Hindlimb muscle (tissue), 1 donor: ENCODE measurements at places on chromosomes 16 and 17. TPM values are rescaled to one million over a fixed set of nuclear protein-coding genes. Genes with fewer than 3 reads are reported as not detected.
A peak's percentile ranks its signal among the peaks of the same experiment; 100 is the strongest.

The SPOP gene
- 53.1 TPM for polyA plus RNA-seq

The DUSP3 gene
- 81.0 TPM for polyA plus RNA-seq

The KRTAP3-1 gene
- polyA plus RNA-seq, result not detected

The NTN3 gene
- polyA plus RNA-seq, result 4.4 TPM

The GDPD3 gene
- polyA plus RNA-seq, result 8.5 TPM

The PRR35 gene
- 0.14 TPM for polyA plus RNA-seq

The OTOP2 gene
- not detected for polyA plus RNA-seq

The XYLT1 gene
- polyA plus RNA-seq, result 6.4 TPM

The JPH3 gene
- 0.39 TPM for polyA plus RNA-seq

The ARMC7 gene
- polyA plus RNA-seq, result 8.1 TPM

The TSPAN10 gene
- polyA plus RNA-seq, result 0.96 TPM

The ABI3 gene
- 6.7 TPM for polyA plus RNA-seq

The ABCC11 gene
- not detected for polyA plus RNA-seq

- DNase-seq, result no peak
These were observed 1.2 kb upstream of the ZFPM1 start for GRCh38 chr16:88451586-88452481.

GRCh38 chr16:9706217-9706836 lies 475.9 kb downstream of the GRIN2A start:
- DNase-seq, result no peak

DNA sequence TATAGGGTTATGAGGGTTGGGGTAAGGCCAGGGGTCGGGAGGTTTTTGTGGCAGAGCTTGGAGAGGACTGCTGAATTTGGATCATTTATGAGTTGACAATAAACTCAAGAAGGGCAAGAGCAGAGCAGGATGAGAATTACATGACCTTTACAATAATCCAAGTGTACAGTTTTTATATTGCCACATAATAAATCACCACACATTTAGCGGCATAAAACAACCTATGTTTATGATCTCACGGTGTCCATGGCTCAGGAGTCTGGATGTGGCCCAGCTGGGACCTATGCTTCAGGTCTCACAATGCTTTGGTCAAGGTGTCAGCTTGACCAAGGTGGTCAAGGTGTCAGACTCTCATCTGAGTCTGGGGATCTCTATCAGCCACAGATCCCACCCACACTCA lies 118.3 kb upstream of the WSCD1 start:
- DNase-seq, result no peak

DNA sequence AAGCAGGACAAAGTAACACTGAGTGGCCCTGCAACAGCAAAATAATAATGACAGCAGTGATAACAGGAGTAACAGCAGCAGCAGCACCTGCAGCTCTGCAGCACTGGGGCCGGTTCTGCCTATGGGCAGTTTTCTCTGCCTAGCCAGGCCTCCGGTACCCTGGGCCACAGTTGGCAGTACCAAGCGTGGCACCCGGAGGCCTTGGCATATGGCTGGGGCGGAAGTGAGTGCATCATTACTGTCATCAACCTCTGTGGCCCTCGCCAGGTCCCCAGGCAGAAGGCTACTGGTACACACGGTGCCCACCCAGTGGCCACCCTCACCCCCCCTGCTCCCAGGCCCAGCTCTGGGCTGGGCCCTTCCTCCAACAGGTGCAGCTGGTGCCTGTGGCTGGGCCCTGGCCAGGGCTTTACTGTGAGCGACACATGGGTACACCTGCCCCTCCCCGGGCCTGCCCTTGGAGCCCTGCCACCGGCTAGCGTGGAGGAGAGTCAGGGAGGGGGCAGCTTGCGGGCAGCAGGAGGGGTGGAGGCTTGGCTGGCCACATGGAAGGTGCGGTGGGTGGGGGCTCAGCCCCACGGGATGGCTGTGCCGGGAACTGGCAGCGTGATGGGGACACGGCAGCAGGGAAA lies 3.0 kb downstream of the KCNJ12 start:
- no peak for DNase-seq

DNA sequence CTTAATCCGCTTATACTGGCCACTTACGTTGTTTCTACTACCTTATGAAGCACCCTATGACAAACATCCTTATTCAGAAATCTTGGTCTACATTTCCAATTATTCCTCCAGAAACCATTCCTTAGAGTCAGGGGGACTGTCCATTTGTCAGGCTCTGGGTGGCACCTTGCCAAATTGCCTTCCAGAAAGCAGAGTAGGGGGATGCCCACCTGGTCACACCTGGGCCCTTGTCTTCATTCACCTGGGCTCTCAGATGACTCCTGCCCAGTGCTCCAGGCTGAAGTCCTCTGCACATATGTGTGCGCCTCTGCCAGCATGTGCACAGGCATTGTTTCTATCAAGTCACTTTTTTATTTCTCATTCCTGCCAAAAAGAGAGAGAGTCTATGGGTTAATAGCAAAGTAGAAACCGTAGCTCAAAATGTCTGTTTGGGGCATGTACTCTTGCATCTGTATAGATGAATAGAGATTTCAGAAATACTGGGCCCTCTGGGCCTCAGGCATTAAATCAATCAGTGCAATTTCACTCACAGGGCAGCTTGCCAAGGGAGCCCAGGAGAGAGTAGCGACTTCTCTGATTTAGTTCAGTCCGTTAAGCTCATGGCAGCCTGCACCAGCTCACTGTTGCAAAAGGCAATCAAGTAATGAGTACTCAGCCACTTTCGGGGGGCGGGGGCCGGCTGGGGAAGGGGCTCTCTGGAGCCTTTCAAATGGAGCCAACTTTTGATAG lies 104.7 kb downstream of the SOCS1 start:
- no peak for DNase-seq

DNA sequence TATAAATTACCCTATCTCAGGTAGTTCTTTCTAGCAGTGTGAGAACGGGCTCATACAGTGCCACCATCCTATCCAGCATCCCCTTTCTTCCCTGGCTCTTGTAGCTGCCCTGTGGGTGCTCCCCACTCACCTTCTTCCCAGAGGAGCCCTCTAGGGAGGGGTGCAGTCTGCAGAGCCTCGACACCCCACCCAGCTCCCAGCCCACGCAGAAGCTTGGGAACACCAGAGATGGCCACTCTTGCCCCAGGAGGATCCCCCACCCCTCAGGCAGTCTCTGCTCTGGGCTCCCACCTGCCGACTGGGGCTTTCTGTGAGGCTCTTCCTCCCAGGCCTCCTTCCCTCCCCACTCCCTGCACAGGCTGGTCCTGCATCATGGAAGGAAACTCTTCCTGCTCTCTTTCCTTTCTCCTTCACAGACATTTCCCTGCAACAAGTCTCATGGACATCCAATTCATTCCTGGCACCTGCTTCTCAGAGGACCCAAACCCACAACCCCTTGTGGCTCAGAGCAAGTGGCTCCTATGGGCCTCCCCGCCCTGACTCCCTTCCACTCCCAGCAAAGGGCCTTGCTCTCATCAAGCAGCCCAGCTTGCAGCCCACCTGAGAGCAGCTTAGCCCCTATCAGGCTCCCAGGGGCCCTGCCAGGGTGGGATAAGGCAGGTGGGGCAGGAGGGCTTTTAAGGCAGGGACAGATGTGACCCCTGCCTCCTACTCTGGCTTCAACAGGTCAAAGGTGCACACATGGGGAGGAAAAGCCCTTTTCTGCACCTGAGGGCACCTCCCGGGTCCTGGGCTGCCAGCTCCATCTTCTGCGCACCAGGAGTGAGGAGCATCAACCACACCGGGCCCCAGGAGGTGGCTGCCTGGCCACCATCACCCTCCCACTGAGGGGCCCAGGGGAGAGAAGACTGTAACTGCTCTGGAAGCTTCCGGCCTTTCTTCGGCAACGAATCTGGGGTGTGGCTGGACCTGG lies 263.8 kb upstream of the TNRC6C start:
- no peak for DNase-seq

DNA sequence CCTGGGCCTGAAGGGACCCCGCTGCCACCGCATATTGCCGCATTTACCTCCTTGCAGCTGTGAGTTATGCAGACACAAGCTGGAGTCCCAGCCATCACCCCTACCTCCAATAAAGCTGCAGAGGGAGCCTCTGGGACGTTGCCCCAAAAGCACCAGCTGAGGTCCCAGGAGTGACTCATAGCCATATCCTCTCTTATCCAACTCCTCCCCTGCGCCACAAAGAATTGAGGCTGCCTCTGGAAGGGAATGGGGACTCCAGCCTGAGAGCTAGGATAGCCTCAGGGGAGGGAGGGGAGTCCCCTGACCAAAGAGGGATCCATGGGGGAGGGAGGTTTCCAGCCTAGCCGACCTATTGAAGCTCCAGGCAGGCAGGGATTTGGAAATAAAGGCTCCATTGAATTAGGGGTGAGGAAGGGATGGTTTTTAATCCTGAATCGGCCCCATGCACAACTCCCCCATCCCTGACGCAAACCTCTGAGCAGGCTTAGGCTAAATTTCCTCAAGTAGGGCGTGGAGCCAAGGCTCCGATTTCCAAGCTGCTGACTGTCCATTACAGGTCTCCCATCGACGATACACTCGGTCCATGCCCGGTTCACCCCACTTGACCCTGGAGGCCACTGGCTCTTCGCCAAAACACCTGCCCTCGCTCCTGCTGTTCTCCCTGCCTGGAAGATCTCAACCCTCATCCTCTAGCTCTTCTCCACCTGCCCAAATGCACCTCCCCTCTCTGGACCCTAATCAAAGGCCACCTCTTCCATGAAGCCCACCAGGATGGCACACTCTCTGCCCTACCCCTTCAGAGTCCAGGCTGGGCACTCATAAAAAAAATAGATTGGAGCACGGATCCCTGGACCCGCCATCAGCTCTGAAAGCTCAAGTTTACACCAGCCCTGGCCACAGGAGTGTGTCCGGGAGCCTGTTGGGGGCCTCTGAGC lies 27.5 kb downstream of the PIMREG start:
- DNase-seq, result no peak

DNA sequence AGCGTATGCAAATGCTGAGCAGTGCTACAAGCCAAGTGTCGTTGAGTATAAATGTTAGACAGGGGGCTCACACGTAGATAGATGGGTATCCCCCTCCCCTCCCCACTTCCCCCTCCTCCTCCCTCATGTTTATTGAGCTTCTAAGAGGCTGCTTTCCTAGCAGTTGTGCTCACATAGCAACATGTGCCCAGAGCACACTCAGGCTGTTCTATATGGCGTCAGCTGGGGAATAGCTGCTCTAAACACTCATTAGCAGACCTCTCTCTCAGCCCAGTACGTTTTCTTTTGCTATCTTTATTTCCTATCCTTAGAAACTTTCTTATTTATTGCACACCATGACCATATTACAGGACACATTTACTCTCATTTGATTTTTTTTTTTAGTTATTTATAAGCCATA lies 1.8 kb downstream of the KCNJ2 start:
- no peak for DNase-seq

GRCh38 chr17:36850790-36851189 lies 86.5 kb upstream of the LHX1 start:
- DNase-seq, result no peak

- DNase-seq, result no peak
These were observed 16.7 kb downstream of the MMP28 start for GRCh38 chr17:35778641-35779196.

DNA sequence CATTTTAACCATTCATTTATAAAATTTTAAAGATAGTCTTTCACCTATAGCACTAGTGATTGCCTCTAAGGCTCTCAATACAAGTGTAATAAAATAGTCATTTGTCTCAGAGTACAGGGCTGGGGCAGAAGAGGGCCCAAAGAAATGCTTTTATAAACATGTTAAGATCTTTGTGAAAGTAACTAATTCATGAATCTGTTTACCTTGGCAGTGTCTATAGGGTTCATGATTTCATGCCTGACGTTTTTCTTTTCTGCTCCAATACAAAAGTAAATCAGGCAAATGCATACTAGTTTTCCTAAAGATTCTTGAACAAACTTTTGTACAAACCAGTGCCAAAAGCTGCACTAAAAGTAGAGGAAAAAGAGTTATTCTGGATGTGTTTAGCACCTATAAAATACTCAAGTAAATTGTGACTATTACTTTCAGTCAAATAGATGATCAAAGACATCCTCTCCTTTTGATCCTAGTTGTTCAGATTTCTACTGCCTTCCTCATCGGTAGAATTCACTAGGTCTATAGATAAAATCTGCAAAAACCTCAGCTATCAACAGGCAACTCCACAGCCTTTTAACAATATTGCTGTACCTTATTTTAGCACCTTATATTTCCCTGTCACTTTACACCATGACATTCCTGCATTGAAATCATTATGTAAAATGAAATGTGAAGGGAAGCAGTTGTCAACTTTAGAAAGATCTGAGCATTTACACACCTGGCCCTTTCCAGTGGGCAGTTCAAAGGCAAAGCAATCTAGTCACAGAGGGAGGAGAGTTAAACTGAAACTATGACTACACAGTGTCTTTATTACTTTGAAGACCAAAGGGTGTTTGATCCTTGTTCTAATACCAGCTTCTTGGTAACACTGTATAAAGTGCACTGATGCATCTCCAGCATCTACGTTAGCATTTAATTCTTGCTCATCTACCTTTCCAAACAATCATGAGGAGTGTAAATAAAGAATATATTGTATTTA lies 100.0 kb upstream of the MED13 start:
- DNase-seq, result no peak

DNA sequence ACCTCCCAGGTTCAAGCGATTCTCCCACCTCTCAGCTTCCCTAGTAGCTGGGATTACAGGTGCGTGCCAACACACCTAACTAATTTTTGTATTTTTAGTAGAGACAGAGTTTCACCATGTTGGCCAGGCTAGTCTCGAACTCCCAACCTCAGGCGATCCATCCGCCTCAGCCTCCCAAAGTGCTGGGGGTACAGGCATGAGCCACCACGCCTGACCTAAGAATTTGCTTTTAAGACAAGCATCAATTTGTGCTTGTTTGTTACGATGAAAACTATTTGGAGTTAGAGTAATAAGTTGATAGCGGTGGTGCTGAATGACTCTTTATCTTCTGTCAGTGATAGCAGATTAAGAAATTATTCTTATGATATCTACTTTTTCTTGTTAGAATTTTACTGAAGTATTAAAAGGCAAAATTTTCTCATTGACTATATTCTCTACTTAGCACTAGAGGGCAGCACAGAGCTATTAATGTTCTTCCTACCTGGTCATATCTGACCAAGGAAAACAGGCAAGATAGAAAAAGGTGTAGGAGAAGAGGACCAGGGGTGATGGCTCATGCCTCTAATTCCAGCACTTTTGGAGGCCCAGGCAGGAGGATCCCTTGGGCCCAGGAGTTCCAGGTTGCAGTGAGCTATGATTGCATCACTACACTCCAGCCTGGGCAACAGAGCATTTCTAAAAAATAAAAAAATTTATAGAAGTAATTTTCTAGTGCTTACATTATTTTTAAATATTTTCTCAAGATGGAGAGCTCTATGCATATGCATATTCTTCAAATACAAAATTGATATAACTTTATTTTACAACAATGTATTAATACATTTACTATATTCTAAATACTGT lies 24.5 kb downstream of the STXBP4 start:
- peak; percentile 56 for DNase-seq

- no peak for DNase-seq
These were observed 171.1 kb downstream of the TANC2 start for GRCh38 chr17:63137163-63137562.

DNA sequence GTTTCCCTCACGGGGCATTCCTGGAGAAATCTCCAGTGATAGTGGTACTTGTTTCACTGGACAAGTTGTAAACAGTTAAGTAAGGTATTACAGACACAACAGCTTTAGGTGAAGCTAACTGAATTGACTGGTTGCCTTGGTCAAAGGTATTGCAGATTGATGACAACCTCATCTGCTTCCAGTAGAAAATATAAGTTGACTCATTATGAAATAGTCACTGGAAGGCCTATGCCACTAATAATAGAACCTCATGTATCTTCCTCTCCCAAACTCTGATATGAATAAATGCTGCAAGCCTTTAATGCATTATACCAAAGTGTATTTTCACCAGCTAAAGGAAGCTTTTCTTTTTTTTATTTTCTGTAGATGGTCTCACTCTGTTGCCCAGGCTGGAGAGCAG lies 44.8 kb downstream of the GLG1 start:
- no peak for DNase-seq

GRCh38 chr17:6512552-6512951 lies 43.8 kb downstream of the PITPNM3 start:
- no peak for DNase-seq

GRCh38 chr16:5633845-5634440 lies 536.3 kb upstream of the EEF2KMT start:
- DNase-seq, result no peak
